ENCODE measurements at places on chromosomes 16 and 17. TPM values are rescaled to one million over a fixed set of nuclear protein-coding genes. Genes with fewer than 3 reads are reported as not detected.

DNA sequence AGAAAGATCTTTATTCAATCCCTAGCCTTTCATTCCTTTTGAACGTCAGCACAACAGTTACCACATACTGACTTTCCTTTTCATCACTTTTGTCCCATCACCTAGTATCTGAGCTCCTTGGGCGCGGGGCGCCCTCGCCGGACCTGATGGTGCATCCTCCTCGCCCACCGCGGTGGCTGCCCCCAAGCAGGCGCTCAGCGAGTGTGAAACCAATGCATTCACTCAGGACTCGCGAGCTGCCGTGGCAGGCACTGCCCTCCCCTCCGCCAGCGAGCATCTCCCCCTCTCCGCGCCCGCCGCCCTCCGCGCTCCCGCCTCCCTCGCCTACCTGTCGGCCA, 756 bp downstream of the KLHL11 start:
- peaks cover 6% of the 10 kb centered on the region for H3K36me3 ChIP-seq
- DNase-seq, result no peak
- H3K27me3 ChIP-seq, result no peaks in the 10 kb centered on the region
- H3K4me1 ChIP-seq, result peaks cover 15% of the 10 kb centered on the region
- peak overlapping the region; percentile 92 for H3K4me3 ChIP-seq
- H3K27ac ChIP-seq, result peak overlapping the region; percentile 42

DNA sequence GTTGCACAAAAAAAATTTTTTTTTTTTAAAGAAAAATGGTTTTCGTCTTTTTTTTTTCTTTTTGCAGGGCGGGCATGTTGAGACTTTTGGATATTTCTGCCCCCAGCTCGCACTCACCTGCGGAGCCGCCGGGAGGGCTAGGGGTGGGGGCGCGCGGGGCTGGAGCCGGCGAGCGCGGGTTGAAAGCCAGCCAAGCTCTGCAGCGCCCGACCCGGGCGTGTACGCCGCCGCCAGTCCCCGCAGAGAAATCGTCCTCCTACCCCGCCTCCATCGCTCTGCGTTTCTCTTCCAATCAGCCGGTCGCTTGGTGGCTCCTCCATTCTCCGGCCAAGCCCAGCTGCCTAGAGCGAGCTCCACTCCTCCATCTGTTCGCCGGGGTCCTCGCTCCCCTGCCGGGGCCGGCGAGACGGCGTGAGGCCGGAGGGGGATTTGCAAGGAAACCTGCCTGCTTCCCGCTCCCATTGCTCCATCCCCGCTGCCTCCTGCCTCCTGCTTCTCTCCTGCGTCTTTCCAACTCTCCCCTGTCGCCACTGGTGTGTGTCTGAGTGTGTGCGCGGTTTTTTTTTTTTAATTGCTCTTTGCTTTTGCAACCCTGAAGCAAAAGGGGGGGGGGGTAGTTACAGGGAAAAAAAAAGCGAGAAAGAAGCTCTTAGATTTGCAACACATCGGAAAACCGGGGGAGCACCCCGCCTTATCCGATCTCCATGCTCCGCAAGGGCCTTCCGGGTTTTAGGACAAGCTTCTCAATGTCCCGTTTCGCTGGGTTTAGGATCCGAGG, 1.8 kb upstream of the UBTF start:
- peak overlapping the region; percentile 70 for H3K4me3 ChIP-seq
- H3K4me1 ChIP-seq, result peaks cover 4% of the 10 kb centered on the region
- H3K27me3 ChIP-seq, result no peaks in the 10 kb centered on the region
- H3K27ac ChIP-seq, result 0 out of 2 replicates have a peak overlapping the region, but pooled peaks have one; percentile 17
- no peak for DNase-seq

- H3K36me3 ChIP-seq, result no peaks in the 10 kb centered on the region
- no peaks in the 10 kb centered on the region for H3K27me3 ChIP-seq
- DNase-seq, result no peak
- no peak overlapping the region for H3K27ac ChIP-seq
Measured at GRCh38 chr16:66600477-66600876, 4.0 kb upstream of the CMTM3 start.

DNA sequence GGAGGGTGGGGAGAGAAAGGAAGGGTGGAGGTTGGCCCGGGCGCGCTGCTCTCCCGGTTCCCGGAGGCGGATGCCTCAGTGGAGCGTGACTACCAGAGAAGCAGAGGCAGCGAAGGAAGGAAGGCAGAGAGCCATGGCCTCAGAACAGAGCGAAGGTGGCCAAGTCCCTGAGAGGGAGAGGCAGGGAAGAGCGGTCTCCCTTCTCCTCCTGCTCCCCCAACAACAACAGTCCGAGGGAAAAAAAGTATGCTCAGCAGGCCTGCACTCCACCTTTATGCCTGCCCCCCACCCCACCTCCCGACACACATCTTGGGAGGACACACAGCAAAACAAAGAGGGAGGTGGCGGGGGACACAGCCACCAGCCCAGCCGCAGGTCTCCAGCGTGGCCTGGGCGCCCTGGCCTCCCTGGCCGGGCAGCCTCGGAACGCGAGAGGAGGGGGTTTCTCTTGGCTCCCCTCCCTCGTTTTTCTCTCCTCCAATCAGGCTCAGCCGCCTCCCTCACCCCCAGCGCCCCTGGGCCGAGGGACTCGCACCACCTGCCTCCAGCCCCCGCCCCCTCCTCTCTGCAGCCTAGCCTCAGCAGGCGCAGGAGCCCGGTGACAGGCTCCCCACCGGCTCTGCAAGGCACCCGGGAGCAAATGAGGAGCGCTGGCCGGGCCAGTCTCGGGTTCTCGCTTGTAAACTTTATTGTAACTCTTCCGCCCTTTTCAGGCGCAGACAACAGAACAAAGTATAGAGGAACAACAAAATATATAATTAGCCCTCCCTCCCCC, 1.1 kb upstream of the HOXB7 start:
- peaks cover 7% of the 10 kb centered on the region for H3K4me1 ChIP-seq
- no peak overlapping the region for H3K4me3 ChIP-seq
- no peaks in the 10 kb centered on the region for H3K36me3 ChIP-seq
- H3K27ac ChIP-seq, result no peak overlapping the region
- no peak for DNase-seq

DNA sequence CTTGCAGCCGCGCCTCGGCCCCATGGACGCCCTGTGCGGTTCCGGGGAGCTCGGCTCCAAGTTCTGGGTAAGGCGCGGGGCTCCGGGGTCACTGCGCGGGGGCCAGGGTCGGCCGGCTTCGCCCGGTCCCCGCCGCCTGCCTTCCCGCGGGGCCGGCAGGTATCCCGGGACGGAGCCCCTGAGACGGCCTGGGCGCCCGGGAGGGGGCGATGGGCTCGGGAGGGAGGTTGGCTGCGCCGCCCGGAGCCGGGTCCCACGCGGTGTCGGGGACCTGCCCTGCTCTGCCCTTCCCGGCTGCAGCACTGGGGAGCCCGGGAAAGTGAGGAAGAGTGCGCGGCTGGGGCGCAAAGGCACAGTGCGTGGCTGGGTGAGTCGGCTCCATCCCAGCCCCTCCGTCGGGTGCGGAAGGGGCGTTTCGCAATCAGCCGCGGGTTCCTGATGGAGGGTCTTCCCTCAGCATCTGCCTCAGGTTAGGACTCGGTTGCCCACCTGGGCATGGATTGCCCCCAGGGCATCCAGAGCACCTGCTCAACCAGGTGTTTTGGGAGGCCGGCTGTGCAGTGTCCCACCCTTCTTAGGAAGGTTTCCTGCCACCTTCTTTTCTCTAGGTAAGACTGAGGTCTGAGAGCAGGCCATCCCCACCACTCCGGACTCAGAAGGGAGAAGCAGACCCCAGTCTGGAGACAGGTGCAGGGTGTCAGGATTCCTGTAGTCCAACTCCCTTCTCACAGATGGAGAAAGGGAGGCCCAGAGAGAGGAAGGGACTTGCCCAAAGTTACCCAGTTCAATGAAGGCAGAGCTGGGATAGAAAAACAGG, 442 bp downstream of the ABCC3 start:
- no peaks in the 10 kb centered on the region for H3K36me3 ChIP-seq
- no peak for DNase-seq
- peak overlapping the region; percentile 42 for H3K4me3 ChIP-seq
- no peaks in the 10 kb centered on the region for H3K4me1 ChIP-seq

NR1D1 gene
- total RNA-seq, result 4.6 TPM

CDRT15 gene
- total RNA-seq, result not detected

EZH1 gene
- total RNA-seq, result 20.8 TPM

DNA sequence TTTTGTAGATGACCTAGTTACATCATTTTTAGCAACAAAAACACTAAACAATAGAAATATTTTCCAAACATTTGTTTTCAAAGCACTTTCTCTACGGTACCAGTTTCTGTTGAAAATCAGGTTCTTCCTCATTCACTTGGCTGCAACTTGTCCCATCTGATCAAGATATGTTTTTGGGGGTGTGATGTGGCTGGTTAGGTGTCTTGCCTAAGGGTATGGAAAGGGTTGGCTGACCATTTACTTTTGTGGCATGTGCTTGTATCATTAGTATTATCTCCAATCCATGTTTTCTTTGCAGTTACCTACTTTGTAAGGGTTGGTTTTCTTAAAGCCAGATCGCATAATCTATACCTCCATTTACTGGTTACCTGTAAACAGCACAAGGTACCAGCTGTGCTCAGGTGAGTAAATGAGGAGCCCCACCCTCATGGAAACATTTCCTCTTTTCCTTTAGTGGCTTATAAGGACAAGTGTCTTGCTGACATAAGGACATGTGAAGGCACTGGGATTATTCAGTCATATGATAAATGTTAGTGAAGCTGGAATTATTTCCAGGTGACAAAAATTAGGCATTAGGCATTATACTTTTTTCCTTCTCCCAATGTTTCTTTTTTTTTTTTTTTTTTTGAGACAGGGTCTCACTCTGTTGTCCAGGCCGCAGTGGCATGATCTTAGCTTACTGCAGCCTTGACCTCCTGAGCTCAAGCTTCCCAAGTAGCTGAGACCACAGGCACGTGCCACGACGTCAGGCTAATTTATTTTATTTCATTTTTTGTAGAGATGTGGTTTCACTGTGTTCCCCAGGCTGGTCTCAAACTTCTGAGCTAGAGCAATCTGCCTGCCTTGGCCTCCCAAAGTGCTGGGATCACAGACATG, 162.0 kb downstream of the CCDC182 start:
- H3K4me1 ChIP-seq, result peaks cover 10% of the 10 kb centered on the region
- no peak overlapping the region for H3K27ac ChIP-seq
- no peak overlapping the region for H3K4me3 ChIP-seq
- no peaks in the 10 kb centered on the region for H3K36me3 ChIP-seq
- no peaks in the 10 kb centered on the region for H3K27me3 ChIP-seq
- DNase-seq, result no peak

TBC1D3I gene
- 0.46 TPM for total RNA-seq

FGF11 gene
- total RNA-seq, result 15.0 TPM

CDH8 gene
- total RNA-seq, result 8.3 TPM

DNA sequence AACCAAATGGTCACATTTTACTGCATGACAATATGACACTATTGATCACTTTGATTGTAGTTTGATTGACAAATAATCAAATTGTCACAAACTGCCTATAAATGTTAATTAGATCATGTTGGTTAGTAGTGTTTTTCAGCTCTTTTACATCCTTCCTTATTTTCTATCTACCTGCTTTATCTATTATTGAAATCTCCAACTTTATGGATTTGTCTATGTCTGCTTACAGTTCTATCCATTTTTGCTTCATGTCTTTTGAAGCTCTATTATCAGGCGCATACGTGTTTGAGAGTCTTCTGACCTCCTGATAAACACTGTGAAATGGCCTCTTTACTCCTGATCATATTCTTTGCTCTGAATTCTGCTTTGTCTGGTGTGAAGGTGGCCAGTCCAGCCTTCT, 83.2 kb upstream of the GNG13 start:
- DNase-seq, result no peak
- no peak overlapping the region for H3K27ac ChIP-seq
- no peaks in the 10 kb centered on the region for H3K36me3 ChIP-seq
- H3K4me1 ChIP-seq, result peaks cover 5% of the 10 kb centered on the region
- no peaks in the 10 kb centered on the region for H3K27me3 ChIP-seq
- no peak overlapping the region for H3K4me3 ChIP-seq

CBX2 gene
- total RNA-seq, result 83.9 TPM

GRCh38 chr17:64529221-64529620, 22.4 kb downstream of the CEP95 start:
- H3K27ac ChIP-seq, result no peak overlapping the region
- H3K4me3 ChIP-seq, result no peak overlapping the region
- no peaks in the 10 kb centered on the region for H3K27me3 ChIP-seq
- no peaks in the 10 kb centered on the region for H3K4me1 ChIP-seq
- peaks cover 92% of the 10 kb centered on the region for H3K36me3 ChIP-seq
- DNase-seq, result no peak

TUBG1 gene
- total RNA-seq, result 107 TPM

TEX14 gene
- 0.88 TPM for total RNA-seq

- no peak for DNase-seq
- no peaks in the 10 kb centered on the region for H3K27me3 ChIP-seq
- no peaks in the 10 kb centered on the region for H3K36me3 ChIP-seq
- H3K4me1 ChIP-seq, result peaks cover 28% of the 10 kb centered on the region
- no peak overlapping the region for H3K4me3 ChIP-seq
Measured at GRCh38 chr17:78374189-78374588, 4.3 kb upstream of the PGS1 start.

DNA sequence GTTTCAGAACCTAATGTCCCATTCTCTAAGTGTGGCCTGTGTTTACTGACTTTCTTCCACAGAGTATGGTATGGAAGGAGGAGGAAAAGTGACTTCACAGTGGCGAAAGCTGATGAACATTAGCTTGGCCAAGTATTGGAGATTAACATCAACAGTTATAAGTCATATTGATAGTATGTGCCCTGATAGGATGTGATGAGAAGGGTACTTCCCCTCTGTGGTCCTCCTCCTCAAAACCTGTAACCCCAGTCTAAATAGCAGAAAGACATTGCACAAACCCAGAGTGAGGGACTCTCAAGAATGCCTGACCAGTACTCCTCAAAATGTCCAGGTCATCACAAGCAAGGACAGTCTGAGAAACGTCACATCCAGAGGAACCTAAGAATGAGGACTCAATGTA, 73.1 kb downstream of the CLEC16A start:
- no peaks in the 10 kb centered on the region for H3K27me3 ChIP-seq
- H3K4me3 ChIP-seq, result no peak overlapping the region
- no peak for DNase-seq
- H3K36me3 ChIP-seq, result no peaks in the 10 kb centered on the region
- H3K27ac ChIP-seq, result no peak overlapping the region

- no peaks in the 10 kb centered on the region for H3K4me1 ChIP-seq
- no peaks in the 10 kb centered on the region for H3K27me3 ChIP-seq
- H3K36me3 ChIP-seq, result no peaks in the 10 kb centered on the region
- no peak overlapping the region for H3K4me3 ChIP-seq
Measured at GRCh38 chr16:79844603-79845002, 244.1 kb upstream of the MAF start.

TMEM101 gene
- total RNA-seq, result 16.1 TPM

- no peaks in the 10 kb centered on the region for H3K27me3 ChIP-seq
- no peaks in the 10 kb centered on the region for H3K4me1 ChIP-seq
- H3K4me3 ChIP-seq, result no peak overlapping the region
- H3K27ac ChIP-seq, result no peak overlapping the region
- no peaks in the 10 kb centered on the region for H3K36me3 ChIP-seq
Measured at GRCh38 chr16:58057121-58057520, 31.6 kb downstream of the MMP15 start.

DNA sequence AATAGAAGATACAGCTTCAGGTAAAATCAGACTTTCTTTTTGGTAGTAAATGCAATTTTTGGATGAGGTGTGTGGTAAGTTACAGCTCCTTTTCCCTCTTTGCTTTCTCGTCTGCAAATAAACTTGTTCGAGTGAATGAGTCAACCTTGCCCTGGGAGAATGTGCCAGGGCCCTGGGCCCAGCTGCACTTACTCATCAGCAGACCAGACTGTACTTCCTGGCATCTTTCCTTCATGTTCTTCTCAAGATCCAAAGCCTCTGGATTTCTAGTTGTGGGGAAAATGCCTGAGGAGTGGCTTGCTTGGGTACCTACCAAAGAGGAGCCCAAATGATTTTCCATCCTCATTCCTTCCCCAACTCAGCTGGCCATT, 5.4 kb upstream of the G6PC1 start:
- H3K27ac ChIP-seq, result no peak overlapping the region
- H3K4me1 ChIP-seq, result peaks cover 4% of the 10 kb centered on the region
- no peaks in the 10 kb centered on the region for H3K36me3 ChIP-seq
- no peak overlapping the region for H3K4me3 ChIP-seq
- H3K27me3 ChIP-seq, result no peaks in the 10 kb centered on the region
